ENCODE measurements at places on chromosomes 1 and 21.

DNA sequence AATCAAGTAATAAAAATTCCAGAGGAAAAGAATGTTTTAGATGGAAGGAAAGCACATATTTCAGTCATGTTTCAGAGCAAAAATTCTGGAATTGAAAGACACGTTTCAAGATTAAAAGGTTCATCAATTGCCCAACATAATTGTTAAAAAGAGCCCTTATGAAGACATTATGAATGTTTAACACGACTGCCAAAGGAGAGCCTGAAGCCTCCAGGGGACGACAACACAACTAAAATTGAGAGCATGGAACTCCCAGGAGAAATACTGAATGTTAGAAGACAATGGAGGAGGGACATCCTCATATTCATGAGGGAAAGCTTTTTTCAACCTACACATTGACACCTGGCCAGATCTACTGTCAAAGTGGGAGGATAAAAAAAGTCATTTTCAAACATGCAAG lies 16.0 kb downstream of the OR2T11 start:
- peak; percentile 0 for DNase-seq

DNA sequence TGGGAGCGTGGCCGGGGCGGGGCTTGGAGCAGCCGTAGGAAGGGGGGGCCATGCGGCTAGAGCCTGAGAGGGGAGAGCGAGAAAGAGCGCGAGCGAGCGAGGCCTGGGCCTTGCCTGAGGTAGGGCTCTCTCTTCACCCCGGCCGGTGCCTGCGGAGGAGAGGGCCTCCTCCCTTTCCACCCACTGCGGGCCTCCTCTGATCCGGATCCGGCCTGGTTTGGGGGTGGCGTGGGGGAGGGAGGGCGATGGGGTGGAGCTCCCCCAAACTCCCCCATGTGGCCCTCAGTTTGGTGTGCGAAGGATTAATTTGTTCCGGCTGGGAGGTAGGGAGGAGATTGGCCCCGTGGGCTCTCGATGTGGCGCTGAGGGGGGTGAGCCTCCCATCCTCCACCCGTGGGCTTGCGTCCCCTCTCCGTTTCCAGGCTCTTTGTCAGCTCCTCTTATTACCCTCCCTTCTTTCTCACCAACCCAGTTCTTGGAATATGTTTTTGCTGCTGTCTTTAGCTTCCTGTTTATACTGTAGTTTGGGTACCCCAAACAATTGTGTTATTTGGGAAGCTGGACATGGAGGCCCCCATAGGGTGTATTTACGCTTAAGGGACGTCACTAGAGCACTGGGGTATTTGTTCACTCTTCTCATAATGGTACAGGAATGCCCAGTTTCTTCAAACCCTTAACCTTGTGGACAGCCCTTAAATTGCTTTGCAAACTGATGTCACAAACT lies 685 bp downstream of the UBAP2L start:
- peak; percentile 29 for DNase-seq

DNA sequence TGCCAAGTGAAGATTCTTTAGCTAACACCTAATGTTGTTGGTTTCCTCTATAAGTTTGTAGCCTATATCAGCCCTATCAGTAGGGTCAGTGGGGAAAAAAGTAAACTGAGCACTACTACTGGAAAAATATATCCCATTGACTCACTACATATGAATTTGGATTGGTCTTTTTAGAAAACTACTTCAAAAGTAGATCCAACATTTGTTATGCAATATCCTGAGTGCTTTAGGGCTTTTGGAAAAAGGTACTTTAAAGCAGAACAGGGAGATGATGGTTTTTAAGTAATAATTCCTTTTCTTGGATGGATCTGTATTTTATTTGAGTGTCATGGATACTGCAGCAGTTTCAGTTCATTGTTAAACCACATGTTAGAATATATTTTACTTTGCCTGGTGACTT lies 7.1 kb downstream of the C1orf21 start:
- no peak for DNase-seq

GRCh38 chr1:88979749-88980116 lies 12.7 kb downstream of the KYAT3 start:
- DNase-seq = no peak

DNA sequence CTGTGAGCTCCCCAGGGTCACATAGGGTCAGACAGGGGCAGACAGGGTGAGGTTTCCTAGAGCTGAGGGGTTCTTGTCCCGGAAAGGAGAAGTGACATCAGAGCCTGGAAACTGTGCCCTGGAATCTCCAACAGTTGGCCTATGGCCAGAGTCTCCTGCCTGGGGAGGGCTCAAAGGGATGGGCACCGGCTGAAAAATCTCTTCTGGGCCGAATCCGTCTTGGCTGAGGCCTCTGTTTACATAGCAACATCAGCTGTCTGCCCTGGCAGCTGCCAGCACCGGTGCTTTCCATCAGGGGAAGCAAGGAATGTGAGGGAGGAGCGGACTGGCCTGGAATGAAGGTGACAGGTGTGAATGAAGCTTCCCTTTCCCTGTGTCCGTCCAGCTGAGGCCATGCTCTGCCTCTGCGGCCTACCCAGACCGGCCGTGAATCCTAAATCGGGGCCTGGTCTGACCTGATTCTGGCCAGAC lies 30.7 kb downstream of the VASH2 start:
- peak; percentile 22 for DNase-seq

- DNase-seq = no peak
Measured at GRCh38 chr1:178713259-178713658, 11.8 kb upstream of the RALGPS2 start.

GRCh38 chr21:45582128-45582527 lies 39.9 kb upstream of the SLC19A1 start:
- DNase-seq = no peak
